ENCODE measurements at places on chromosomes 12 and 14. TPM values are rescaled to one million over a fixed set of nuclear protein-coding genes. Genes with fewer than 3 reads are reported as not detected.

DNA sequence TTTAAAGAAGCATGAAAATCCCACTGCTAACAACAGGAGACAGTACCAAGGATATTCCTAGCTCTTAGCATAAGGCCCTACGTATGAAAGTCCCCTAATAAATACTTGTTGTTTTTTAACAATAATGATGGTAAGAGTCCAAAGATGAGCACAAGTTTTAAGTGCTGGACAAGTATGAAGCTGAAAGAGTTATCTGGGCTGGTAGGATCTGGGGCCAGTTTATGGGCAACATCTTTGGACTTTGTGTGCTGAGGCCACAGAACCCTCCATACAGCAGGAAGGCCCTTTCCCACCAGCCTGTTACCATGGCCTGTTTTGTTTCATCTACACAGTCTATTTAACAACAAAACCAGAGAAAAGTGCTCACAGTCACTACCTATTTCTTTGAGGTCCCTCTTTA, 12.5 kb upstream of the PLXNC1 start:
- DNase-seq: no peak

- no peak for DNase-seq
These were observed 49.5 kb downstream of the GALNT9 start for GRCh38 chr12:132279930-132280329.

Gene KRT72
- polyA plus RNA-seq: 0.14 TPM

- no peak for DNase-seq
These were observed 60.6 kb downstream of the SPRING1 start for GRCh38 chr12:116677202-116677661.

- no peak for DNase-seq
These were observed 2.6 kb upstream of the DDX47 start for GRCh38 chr12:12810553-12811021.

DNA sequence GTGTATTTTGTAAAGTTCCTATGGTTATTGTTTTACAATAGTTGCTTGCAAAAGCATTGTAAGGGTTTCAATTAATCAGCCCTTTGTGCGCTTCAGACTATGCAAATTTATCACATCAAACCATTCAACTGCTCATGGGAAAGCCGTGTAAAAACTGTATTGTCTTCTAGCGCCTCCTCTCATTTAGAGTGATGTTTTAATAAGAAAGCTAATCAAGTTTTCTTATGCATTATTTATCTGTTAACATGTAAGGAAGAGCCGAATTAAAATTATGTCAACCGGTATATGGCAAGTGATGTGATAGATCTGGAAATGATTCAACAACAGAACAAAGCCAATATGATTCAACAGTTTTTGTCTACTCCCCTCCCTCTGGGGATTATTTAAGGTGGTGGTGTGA, 92.5 kb upstream of the RFX4 start:
- no peak for DNase-seq

DNA sequence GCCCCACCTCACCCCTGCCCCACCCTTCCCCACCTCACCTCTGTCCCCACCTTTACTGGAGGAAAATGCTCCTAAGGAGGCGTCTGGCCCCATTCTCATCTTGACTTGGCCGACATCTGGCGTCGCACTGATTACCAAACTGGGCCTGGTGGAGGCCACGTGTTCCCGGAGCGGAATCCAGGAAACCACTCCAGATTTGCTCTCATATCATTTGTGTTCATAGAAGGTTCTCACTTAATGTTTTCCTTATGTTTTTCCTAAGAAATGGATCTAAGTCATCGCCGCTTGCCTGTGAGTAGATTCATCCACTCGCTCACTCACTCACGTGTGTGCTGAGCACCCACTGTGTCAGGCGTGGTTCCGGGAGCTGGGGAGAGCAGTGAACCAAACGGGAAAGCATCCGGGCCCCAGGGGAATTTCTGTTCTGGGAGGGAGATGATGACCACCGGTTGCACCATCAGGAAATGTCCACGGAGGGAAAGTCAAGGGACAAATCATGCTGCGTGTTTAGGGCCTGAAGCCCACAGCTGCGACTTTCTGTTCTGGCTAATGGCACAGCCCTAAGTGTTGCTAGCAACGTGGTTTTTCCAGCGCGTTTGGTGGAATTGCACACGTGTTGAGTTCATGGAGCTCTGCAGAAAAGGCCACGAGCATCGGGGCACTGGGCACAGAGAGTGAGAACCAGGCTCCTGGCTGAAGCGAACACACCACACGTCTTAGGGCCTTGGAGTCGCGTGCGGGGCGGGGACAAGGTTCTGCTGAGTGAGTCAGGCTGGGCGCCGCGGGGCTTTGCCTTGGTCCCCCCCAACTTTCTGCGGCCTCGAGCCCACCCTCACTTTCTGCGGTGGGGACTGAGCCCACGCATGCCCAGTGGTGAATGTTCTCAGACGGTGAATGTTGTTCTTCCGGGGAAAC, 57.7 kb downstream of the ADGRD1 start:
- DNase-seq: no peak

Gene RNF212B
- 0.09 TPM for polyA plus RNA-seq

DNA sequence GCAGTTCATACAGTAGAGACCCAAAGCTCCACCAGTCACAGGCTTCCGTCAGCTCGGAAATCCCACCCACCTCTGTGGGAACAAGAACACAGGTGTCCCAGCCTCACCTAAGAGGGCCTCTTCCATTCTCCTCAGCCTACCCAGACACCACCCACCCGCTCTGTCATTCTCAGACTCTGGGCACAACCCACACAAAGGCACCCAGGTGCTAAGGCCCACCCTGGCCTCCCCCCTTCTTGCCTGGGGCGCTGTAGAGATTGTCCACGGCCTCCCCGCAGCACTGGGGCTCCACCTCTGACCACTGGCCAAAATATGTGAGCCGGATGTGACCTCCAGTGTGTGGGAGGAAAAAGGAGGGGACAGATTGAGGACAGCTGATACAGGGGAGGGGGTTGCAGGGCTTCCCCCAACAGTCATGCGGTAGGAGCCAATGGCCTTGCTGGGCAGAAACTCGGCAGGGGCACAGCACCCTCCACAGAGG, 14.2 kb downstream of the RPS6KL1 start:
- DNase-seq: no peak

DNA sequence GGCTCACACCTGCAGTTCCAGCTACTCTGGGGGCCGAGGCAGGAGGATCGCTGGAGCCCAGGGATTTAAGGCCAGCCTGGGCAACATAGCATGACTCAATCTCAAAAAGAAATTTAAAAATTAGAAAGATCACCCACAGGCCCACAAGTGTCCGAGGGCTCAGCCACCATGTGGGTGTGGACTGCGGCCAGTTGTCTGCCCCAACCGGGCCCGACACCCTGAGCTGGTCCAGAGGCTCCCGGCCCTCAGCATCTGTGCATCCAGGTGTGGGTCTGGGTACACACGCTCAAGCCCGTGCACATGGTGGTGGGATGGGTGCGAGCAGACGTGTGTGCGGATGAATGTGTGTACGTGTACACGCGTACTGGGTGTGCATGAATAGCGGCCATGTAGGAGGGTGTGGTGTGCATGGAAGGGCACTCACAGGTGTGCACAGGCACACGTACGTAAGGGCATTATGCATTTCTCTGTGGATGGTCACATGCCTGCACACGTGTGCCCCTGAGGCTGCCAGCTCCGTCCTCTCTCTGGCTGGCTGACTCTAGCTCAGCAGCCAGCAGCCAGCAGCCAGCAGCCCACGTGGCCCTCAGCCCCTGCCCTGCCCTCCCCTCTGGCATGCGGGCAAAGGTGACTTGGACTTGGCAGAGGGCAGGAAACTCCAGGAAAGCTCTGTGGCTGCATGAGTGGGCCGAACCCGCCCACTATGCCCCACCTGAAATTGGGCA, 23.3 kb upstream of the NUDT14 start:
- DNase-seq: no peak

Gene MLEC
- 50.6 TPM for polyA plus RNA-seq

Gene SLCO1B1
- polyA plus RNA-seq: not detected

- DNase-seq: no peak
These were observed 73.4 kb downstream of the FRMD6 start for GRCh38 chr14:51725061-51725460.

GRCh38 chr12:106918746-106919145, 37.0 kb upstream of the TMEM263 start:
- DNase-seq: peak; percentile 56

DNA sequence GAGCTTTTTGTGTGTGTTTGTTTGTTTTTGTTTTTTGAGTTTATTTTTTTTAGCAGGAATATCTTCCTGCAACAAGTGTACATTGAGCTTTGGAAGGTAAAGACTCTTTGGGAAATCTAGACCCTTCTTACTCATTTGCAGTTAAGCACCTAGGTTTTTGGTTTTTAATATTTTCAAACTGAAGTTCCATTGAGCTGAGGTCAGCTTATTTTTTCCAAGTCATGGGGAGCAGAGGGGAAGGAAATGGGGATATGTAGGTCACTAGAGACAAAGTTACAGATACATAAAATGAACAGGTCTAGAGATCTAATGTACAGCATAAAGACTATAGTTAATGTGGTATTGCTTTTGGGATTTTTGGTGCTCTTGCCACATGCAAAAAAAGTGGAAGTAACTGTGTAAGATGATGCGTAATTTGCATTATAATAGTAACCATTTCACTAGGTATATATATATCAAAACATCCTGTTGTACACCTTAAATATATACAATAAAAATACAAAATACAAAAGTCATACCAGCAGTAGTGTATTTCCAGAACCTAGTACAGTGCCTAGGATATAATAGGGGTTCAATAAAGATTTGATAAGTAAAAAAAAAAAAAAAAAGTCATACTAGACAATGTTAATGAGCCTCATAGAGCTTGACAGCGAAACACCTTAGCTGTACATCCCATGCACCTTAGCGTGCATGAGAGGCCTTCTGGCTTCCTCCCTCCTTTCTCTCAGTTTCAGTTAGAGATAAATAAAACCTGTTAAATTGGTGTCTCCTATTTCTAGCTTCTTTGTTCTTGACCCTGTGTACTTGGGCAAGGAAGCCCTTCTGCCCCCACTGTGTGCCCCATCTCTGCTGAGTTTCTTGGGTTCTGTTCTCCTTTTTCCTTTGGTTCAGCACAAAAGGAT, 22.7 kb downstream of the CGRRF1 start:
- DNase-seq: no peak
